ENCODE measurements at places on chromosomes 5 and 9. TPM values are rescaled to one million over a fixed set of nuclear protein-coding genes. Genes with fewer than 3 reads are reported as not detected.

The PTPRD gene
- 151 TPM for total RNA-seq

The GAS1 gene
- total RNA-seq, result 79.6 TPM

The MCIDAS gene
- not detected for total RNA-seq

The PCDHB16 gene
- total RNA-seq, result 11.1 TPM

The APBA1 gene
- 10.6 TPM for total RNA-seq

The PLEKHG4B gene
- 2.5 TPM for total RNA-seq

The TUT7 gene
- total RNA-seq, result 18.5 TPM

The NMUR2 gene
- total RNA-seq, result not detected

The IFNB1 gene
- total RNA-seq, result not detected

The PLCXD3 gene
- 44.4 TPM for total RNA-seq

The CSF1R gene
- 23.4 TPM for total RNA-seq

The PCSK1 gene
- total RNA-seq, result 1.9 TPM

The GABRA6 gene
- not detected for total RNA-seq

The ANKRD31 gene
- total RNA-seq, result 0.40 TPM

The OBP2B gene
- not detected for total RNA-seq

The ZDHHC11B gene
- total RNA-seq, result 4.2 TPM

The CDK9 gene
- total RNA-seq, result 209 TPM

The RETREG1 gene
- total RNA-seq, result 4.0 TPM

The TNFSF8 gene
- 0.92 TPM for total RNA-seq

Data from ovary (tissue), 10 donors.